ENCODE measurements at places on chromosomes 5 and 9.

- DNase-seq: no peak
Measured at GRCh38 chr9:128257086-128257825, 18.6 kb downstream of the GOLGA2 start.

DNA sequence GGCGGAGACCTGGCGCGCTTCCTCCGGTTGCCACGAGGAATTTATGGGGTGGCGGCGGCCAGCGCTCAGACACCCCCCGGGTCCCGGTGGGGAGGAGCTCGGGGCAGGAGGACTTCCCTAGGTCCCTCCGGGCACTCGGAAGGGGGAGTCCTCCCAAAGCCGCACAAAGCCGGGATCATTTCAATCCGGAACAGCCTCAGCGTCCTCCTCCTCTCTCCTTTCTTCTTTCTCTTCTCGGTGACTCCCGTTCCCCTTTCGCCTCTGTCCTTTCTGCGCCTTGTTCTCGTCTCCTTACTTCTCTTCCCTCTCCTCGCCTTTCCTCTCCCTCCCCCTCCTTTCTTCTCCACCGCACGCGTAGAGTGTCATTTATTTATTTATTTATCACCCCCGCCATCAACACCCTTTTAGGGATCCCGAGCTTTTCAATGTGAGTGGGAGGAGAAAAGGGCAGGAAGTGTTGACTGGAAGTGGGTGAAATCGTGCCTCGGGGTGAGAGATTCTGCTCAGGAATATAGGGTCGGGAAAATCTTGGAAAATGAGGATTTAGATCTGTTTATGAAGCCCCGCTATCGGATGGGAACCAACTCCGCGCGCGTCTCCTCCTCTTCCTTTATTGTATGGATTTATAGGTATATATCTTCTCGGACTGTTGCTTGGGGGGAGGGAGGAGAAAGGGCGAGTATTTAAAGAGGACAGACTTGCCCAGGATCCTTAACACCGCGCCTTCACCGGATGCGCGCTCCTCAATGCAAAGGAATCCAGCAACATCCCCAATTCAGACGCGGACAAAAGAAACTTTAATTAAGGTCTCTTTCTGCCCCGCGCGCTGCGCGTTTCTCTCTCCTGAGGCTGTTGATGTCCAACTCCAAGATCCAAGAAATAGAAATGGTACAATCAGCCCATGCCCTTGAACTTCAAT lies 2.0 kb upstream of the ZNF462 start:
- no peak for DNase-seq

- no peak for DNase-seq
Measured at GRCh38 chr9:115992834-115993233, 160.8 kb upstream of the PAPPA start.

DNA sequence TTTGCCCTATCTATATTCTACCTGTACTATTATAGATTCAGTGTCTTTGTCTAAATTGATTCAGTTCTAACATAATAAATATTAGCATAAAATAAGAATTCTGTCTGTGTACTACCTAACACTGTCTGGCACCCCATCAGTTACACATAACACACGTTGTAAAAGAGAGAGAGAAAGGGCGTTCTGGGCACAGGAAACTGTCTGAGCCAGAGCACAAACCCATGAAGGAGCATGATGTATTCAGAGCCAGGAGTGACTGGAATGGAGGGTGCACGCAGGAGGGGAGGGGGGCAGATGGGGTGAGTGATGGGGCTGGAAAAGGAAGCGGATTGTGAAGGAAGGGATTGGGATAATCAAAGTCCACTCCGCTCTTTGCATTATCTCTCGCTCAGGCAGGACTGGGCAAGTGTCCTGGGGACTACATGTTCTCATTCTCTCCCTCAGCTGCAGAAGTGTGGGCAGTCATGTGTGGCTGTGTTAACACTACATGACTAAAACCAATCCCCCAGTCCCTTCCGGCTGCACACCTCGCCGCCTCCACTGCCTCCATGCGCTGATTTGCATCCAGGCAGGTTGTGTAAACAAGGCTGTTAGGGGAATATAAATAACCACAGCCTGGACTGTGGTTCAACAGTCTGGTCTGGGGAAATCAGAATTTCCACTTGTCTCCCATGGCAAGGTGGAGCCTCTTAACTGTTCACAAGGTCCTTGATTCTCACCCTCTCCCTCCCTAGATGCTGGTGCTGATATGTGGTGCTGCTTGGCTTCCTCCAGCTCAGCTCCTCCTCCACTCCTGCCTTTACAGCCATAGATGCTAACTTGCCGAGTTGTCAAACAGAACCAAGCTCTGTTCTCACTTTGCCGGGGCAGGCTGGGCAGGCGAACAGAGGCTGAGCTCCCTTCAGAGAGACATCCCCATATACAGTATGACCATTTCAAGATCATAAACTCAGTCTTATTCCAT lies 367.5 kb upstream of the BRINP1 start:
- DNase-seq: no peak

GRCh38 chr9:96604004-96604319 lies 15.7 kb downstream of the CDC14B start:
- no peak for DNase-seq

GRCh38 chr5:159359408-159359807 lies 29.1 kb upstream of the IL12B start:
- no peak for DNase-seq

GRCh38 chr5:135834639-135835529 lies at the start of gene SLC25A48:
Gene SLC25A48, plus strand, starts transcription at chr5:135834663. Its CDS starts 185 bp downstream, at chr5:135834848.
- DNase-seq: no peak

DNA sequence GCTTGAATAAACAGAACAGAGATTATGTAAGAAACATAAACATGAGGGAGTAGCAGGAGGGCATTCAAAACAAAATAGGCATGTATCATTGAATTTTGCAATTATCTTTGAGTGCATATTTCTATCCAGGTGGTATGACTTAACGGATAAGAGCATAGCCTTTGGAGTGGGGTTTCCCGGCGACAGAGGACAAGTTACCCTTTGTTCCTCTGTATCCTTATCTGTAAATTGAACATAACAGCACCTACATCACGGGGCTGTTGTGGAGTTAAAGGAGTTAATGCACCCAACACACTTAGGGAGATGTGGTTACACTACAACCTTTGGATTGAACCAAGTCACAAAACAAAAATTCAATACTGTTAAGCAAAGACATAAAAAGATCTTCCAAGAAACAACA lies 314.6 kb upstream of the KIF2A start:
- no peak for DNase-seq

GRCh38 chr9:36325081-36325828 lies 67.0 kb upstream of the GNE start:
- no peak for DNase-seq

GRCh38 chr9:74858751-74859414 lies 28.8 kb downstream of the TRPM6 start:
- DNase-seq: no peak

DNA sequence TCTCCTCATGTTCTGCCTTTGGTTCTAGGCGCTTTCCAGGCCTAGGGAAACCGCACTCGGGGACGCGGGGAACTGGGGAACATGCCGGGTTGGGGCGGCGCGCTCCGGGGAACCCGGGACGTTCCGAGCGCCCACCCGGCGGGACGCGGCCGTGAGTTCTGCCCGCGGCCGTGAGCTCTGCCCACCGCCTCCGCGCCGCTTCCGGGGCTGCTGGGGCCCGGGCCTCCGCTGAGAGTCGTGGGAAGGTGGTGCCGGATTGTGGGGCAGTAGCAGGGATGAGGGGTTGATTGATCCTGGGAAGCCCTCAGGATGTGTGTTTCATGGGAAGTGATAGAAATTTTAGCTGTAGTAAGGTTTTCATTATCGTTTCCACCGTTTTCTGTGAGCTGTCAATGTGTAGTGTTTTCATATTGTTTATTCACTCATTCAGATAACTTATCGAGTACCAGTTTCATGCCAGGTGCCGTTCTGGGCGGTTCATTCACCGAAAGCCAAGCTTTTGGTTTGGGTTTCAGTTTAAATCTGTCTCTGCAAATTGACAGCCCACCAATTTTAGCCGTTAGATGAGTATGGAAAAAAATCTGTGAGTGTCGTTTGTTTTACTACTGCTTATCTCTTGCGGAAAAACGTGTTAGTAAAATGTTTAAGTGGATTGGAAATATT lies 657 bp downstream of the MTRR start:
- DNase-seq: no peak

- no peak for DNase-seq
Measured at GRCh38 chr5:147522435-147522834, 12.6 kb upstream of the DPYSL3 start.

- no peak for DNase-seq
Measured at GRCh38 chr9:137866226-137867141, 11.1 kb upstream of the CACNA1B start.

DNA sequence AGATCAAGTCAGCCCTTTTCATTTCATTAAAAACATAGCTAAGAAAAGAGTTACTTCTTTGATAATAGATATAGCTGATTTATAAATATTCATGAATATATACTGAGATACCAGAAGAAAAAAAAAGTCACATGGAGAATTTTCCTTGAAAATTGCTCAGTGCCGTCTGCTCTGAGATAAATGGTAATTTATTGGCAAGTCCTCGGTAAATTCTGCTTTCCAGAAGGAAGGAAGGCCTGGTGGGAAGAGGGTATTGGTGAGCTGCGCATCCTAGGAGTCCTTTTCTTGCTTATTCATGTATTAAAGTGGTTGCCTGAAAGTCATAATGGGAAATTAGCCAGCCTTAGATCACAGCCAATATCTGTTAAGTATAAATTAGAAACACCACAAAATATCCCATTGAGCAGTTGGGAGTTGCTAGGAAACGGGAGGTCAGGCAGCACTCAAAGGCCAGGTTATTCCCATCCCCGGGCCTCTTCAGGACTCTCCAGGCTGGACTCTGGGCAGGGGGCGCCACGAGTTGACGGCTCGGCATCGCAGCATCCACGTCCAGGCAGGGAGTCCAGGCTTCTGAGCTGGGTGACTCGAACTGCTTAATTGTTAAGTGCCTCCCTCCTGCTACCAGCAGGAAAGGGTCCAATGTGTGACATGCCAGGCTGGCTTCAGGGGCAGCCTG lies 116.7 kb upstream of the RETREG1 start:
- no peak for DNase-seq

GRCh38 chr9:117178596-117179375 lies 236.1 kb downstream of the ASTN2 start:
- no peak for DNase-seq

GRCh38 chr5:138594305-138595058 lies 19.3 kb upstream of the HSPA9 start:
- no peak for DNase-seq

- DNase-seq: no peak
Measured at GRCh38 chr5:68325065-68325580, 109.6 kb downstream of the PIK3R1 start.

GRCh38 chr9:121960665-121961064 lies 132.4 kb downstream of the TTLL11 start:
- no peak for DNase-seq

- DNase-seq: no peak
Measured at GRCh38 chr5:93579692-93580062, 1.3 kb downstream of the NR2F1-AS1 start.

All from stimulated activated CD8-positive, alpha-beta memory T cell treated with anti-CD3 and anti-CD28 coated beads, Interleukin-4, amount 100 ng/mL, for 4 hours (primary cell).